ENCODE measurements at places on chromosomes 1 and 21. TPM values are rescaled to one million over a fixed set of nuclear protein-coding genes. Genes with fewer than 3 reads are reported as not detected.

Gene SORT1
- 65.2 TPM for total RNA-seq

DNA sequence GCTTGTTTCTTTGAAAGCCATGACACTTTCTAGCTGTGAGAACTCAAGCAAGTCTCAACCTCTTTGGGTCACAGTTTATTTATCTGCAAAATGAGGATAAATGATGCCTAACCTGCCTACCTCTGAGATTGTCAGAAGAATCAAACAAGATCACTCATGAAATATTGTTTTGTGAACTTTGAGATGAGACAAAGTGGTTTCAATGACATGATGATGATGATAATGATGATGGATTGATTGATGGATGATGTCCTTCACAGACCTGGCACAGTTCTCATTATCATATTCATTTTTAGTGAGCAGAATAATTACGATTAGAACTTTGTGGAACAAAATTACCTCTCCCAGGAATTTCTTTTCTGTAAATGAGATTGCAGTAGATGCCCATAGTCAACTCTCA, 129.2 kb downstream of the HHIPL2 start:
- H3K27me3 ChIP-seq: no peaks in the 10 kb centered on the region
- no peak for DNase-seq
- H3K4me3 ChIP-seq: no peak overlapping the region
- no peaks in the 10 kb centered on the region for H3K4me1 ChIP-seq
- no peak overlapping the region for H3K27ac ChIP-seq

GRCh38 chr1:197126691-197127090, 19.8 kb downstream of the ASPM start:
- no peaks in the 10 kb centered on the region for H3K27me3 ChIP-seq
- H3K27ac ChIP-seq: no peak overlapping the region
- DNase-seq: no peak
- peaks cover 11% of the 10 kb centered on the region for H3K4me1 ChIP-seq
- no peak overlapping the region for H3K4me3 ChIP-seq
- no peaks in the 10 kb centered on the region for H3K36me3 ChIP-seq

DNA sequence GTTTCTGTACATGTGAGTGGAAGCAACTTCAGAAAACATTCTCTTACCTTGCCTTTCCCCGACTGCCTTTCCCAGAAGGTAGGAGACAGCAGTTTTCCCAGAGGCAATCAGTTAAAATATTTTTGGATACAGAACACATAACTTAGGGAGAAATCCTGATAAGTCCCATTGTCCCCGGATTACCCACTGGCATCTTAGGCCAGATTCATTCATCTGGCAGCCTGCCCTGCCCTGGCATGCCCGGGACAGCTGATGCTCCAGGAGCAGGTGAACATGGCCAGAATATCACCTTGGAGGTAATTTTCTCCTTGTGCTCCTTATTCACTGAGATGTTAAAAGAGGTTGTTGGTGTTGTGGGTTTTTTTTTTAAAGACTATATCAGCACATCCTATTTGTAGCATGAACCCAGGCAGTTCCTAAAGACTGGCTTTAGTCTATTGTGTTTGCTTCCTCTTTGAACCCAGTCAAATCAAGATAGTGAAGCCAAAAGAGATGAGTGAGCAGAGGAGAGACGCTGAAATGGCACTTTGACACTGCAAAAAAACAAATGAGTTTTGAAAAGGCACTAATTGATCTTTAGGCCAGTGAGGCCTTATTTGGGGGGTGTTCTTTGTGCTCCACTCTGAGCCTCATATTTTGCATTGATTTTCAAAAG, 139.6 kb downstream of the PLPP3 start:
- no peaks in the 10 kb centered on the region for H3K36me3 ChIP-seq
- H3K27me3 ChIP-seq: no peaks in the 10 kb centered on the region
- DNase-seq: no peak
- no peak overlapping the region for H3K27ac ChIP-seq
- H3K4me3 ChIP-seq: no peak overlapping the region

Gene MATN1
- not detected for total RNA-seq

Gene HOOK1
- total RNA-seq: 25.2 TPM

- H3K27ac ChIP-seq: no peak overlapping the region
- no peaks in the 10 kb centered on the region for H3K36me3 ChIP-seq
- DNase-seq: no peak
- no peaks in the 10 kb centered on the region for H3K4me1 ChIP-seq
- H3K4me3 ChIP-seq: no peak overlapping the region
Measured at GRCh38 chr1:30423570-30423969, 299.8 kb downstream of the MATN1 start.

DNA sequence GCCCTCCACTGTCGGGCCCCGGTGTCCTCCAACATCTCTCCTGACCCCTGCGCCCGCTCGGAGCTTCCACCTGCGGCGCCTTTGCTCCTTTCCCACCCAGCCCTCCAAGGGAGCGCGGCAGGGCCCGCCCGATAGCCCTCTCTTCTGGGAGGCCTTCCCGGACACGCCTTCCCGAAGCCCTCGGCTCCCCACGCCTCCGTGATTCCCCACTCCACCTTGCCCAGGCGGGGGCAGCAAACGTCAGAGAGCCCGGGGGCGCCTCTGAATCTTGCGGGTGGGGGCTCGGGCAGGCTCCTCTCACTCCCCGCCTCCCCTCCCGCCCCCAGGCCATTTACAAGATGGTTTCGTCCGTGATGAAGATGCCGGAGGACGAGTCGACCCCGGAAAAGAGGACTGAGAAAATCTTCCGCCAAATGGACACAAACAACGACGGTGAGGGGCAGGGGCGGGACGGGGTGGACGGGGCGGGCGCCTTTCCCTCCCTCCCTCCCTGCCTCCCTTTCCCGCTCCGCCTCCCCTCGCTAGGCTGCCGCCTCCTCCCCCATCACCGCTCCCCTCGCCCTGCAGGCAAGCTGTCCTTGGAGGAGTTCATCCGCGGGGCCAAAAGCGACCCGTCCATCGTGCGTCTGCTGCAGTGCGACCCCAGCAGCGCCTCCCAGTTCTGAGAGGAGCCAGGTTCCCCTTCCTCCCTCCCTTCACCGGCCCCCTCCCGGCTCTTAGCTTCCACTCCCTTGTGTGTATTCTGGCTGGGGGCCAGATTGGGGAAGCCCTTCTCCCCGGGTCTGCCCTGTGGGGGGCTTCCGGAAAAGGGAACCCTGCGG, 7.1 kb downstream of the HPCA start:
- H3K27ac ChIP-seq: no peak overlapping the region
- no peaks in the 10 kb centered on the region for H3K27me3 ChIP-seq
- DNase-seq: peak; percentile 36
- H3K36me3 ChIP-seq: no peaks in the 10 kb centered on the region
- peak overlapping the region; percentile 35 for H3K4me3 ChIP-seq

Gene ASPM
- 41.9 TPM for total RNA-seq

DNA sequence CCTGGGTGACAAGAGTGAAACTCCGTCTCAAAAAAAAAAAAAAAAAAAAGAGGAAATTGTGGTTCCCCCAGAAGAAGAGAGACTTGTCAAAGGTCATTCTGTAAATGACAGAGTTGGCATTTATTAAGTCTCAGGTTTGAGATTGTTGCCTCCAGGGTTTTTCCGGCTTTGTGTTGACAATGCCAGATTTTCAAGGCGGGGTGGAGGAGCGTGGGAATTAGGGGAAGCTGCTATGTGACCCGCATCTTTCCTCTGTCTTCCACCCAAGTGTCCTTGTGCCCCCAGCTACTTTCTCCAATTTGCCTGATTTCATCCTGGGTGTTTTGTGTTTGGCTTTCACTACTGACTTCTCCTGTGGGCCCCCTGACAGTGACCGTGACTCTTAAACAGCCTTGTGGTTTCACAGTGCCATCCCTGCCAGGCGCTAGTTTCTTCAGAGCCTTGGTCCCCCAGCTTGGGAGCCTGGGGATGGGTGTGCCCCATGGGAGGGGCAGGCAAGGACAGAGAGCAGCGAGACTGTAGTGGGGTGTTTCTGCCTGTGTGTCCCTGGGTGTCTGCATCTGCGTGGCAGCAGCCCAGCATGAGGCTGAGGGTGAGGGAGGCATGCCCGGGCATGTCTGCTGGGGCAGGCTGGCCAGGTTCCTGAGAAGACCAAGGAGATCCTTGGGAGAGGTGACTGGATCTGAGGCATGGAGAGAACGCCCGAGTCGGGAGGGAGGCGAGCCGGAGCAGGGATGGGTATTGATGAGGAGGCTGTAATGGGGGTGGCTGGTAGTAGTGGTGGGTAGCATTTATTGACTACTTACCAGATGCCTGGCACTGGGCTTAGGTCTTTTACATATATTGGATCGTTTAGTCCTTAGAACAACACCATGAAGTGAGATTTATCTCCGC, 46.3 kb downstream of the IER5 start:
- no peaks in the 10 kb centered on the region for H3K36me3 ChIP-seq
- no peak overlapping the region for H3K4me3 ChIP-seq
- H3K27me3 ChIP-seq: no peaks in the 10 kb centered on the region
- no peak for DNase-seq
- no peak overlapping the region for H3K27ac ChIP-seq

DNA sequence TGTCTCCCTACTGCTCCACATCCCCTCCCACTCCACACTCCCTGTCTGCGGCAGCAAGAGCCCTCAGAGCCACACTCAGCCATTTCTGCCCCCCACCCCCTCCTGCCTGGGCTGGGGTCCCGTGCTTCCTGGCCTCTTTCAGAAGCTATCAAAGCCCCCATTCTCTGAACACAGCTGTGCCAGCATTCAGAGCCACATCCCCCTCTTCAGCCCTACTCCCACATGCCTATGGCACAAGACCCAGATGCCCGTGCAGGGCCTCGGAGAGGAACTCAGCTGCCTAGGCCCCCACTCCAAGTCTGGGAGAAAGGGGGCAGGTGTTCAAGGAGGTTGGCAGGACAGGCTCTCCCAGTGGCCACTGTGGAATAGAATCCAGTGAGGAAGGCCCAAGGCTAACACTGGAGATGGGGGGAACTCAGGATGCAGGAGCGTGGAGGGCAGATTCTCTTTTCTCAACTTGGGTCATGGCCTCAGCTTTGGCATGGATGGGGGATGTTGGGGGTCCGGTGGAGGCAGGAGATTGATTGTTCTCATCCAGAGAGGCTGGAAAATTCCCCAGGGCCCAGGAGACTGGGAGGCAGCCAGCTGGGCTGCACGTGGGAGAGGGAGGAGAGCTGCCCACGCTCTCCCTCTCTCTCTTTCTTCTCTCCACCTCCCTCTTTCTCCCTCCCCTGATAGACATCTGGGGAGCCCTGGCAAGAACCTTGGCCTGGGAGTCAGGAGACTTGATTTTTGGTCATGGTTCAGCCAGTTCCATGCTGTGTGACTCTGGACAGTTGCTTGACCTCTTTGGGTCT, 3.5 kb upstream of the BCAN start:
- H3K27me3 ChIP-seq: no peaks in the 10 kb centered on the region
- H3K4me1 ChIP-seq: no peaks in the 10 kb centered on the region
- H3K27ac ChIP-seq: no peak overlapping the region
- H3K4me3 ChIP-seq: no peak overlapping the region

Gene CD1E
- total RNA-seq: not detected

Gene RGS16
- 1.2 TPM for total RNA-seq

Gene CFHR4
- not detected for total RNA-seq

Gene SLC41A1
- 12.5 TPM for total RNA-seq

Gene OR2T35
- not detected for total RNA-seq

- H3K36me3 ChIP-seq: no peaks in the 10 kb centered on the region
- peak; percentile 76 for DNase-seq
- H3K27me3 ChIP-seq: no peaks in the 10 kb centered on the region
- peaks cover 9% of the 10 kb centered on the region for H3K4me1 ChIP-seq
- H3K4me3 ChIP-seq: no peak overlapping the region
- H3K27ac ChIP-seq: peak overlapping the region; percentile 64
Measured at GRCh38 chr1:19918057-19918456, 5.4 kb downstream of the PLA2G2E start.

Gene CNKSR1
- 15.6 TPM for total RNA-seq

Measured in Caco-2 (cell line).